Transverse colon (tissue), 4 donors: ENCODE measurements at places on chromosomes 11 and 22. TPM values are rescaled to one million over a fixed set of nuclear protein-coding genes. Genes with fewer than 3 reads are reported as not detected.

The C1QTNF5 gene
- total RNA-seq = 14.3 TPM

The GAS2 gene
- 8.3 TPM for total RNA-seq

The MLC1 gene
- total RNA-seq = not detected

The TMEM191C gene
- 15.0 TPM for total RNA-seq

The KMT5B gene
- total RNA-seq = 71.4 TPM

The OR52I1 gene
- total RNA-seq = not detected

The CSNK1E gene
- 47.9 TPM for total RNA-seq

The RBMXL2 gene
- 0.79 TPM for total RNA-seq

The OR52A1 gene
- total RNA-seq = not detected

The OR51B5 gene
- not detected for total RNA-seq

The ISX gene
- 32.6 TPM for total RNA-seq

The GSTP1 gene
- total RNA-seq = 166 TPM

The GAL3ST1 gene
- total RNA-seq = 8.0 TPM

The NAALADL1 gene
- 13.8 TPM for total RNA-seq

The KCNQ1 gene
- 27.3 TPM for total RNA-seq

The SMIM35 gene
- not detected for total RNA-seq

The ROBO4 gene
- 31.8 TPM for total RNA-seq

The SCN3B gene
- total RNA-seq = 0.79 TPM

The ELMOD1 gene
- total RNA-seq = 0.27 TPM

The TRABD gene
- 60.5 TPM for total RNA-seq

The MOGAT2 gene
- total RNA-seq = 154 TPM

The RTN3 gene
- 139 TPM for total RNA-seq

The CTSC gene
- total RNA-seq = 141 TPM

The GRIK4 gene
- not detected for total RNA-seq

The NXPE1 gene
- 449 TPM for total RNA-seq

The FBLN1 gene
- total RNA-seq = 92.1 TPM

The GRK3 gene
- 7.9 TPM for total RNA-seq

The CNIH2 gene
- not detected for total RNA-seq

The RAB39A gene
- not detected for total RNA-seq

The PRR14L gene
- 37.0 TPM for total RNA-seq

The PHLDB1 gene
- 276 TPM for total RNA-seq

The SCGB1D2 gene
- total RNA-seq = not detected

The LMNTD2 gene
- 16.9 TPM for total RNA-seq

The DMC1 gene
- 0.32 TPM for total RNA-seq

The CHADL gene
- 20.6 TPM for total RNA-seq

The SLC25A45 gene
- total RNA-seq = 5.1 TPM

The OR51E2 gene
- total RNA-seq = 10.3 TPM

The NUCB2 gene
- 5.0 TPM for total RNA-seq

The HEPHL1 gene
- not detected for total RNA-seq

The GRK2 gene
- total RNA-seq = 109 TPM

The C22orf15 gene
- total RNA-seq = not detected

The PGA3 gene
- 1.5 TPM for total RNA-seq

The RIN1 gene
- 14.7 TPM for total RNA-seq

The NCAM1 gene
- total RNA-seq = 12.0 TPM

The PTPRCAP gene
- 13.2 TPM for total RNA-seq

The MUC5AC gene
- not detected for total RNA-seq

The TMEM179B gene
- 65.9 TPM for total RNA-seq

The MUC2 gene
- total RNA-seq = 439 TPM

The OR51B2 gene
- total RNA-seq = not detected

The ESAM gene
- 5.8 TPM for total RNA-seq

The ENTHD1 gene
- total RNA-seq = not detected
